ENCODE measurements at places on chromosomes 12 and 14.

DNA sequence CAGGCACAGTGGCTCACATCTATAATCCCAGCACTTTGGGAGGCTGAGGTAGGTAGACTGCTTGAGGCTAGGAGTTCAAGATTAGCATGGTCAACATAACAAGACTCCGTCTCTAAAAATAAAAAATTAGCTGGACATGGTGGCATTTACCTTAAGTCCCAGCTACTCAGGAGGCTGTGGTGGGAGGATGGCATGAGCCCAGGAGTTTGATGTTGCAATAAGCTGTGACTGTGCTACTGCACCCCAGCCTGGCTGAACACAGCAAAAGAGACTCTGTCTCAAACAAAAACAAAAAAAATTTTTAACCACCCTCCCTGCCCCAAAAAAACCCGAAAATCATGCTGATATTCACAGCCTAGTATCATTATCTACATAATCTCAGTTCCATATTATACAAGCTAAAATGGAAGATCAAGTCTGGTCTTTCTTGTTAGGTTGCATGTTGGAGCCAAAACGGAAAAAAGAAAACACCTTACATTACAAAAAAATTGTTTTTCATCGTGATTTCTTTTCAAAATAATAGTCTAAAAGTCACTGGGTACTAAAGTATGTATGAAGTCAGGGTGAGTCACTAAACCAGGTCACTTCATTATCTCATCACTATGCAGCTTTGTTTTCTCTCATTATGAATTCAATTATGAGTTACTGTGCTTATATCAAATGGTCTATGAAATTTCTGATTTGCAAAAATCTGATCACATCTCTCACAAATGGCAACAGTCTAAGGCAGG, 13.8 kb downstream of the GXYLT1 start:
- DNase-seq: no peak

DNA sequence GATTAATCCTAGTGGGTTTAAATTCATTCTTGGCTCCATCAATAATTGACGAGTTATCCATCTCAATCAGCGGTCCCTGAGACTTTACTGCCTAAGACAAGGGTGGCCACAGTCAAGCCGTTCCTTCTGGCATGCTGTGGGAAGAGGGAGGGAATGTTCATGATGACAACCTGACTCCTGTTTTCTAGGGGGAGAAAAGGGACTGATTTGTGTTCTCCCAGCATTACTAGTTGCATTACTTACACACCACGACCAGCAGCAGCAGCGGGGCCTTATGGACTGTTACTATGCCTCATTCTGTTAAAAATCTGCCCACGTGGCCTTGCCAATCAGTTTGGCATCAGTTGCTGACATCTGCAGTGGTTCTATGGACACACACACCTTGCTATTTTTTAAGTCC, 29.9 kb downstream of the PLEKHG7 start:
- DNase-seq: no peak

- no peak for DNase-seq
Measured at GRCh38 chr12:40615590-40615989, 76.6 kb upstream of the CNTN1 start.

DNA sequence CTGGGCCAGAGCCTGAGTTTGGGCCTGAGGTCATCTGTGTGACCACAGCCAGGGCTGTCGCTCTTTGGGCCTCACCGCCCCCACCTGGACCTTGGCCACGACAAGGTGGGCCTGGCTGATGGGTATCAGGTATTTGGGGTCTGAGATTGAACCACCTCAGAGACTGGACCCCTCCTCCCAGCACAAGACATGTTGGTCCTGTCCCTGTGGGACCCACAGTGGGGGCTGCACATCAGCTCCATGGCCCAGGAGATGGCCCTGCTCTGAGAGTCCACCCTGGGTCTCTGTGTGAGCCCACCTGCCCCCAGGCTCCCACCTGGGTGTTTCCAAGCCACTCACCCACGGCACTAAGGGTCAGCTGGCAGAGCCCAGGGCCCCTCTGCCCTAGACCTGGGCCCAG, 20.6 kb downstream of the BEGAIN start:
- DNase-seq: no peak
